ENCODE measurements at places on chromosomes 3 and 15.

GRCh38 chr3:39260957-39261356 lies 18.9 kb downstream of the CX3CR1 start:
- peak; percentile 93 for DNase-seq

GRCh38 chr15:28932361-28932760 lies 46.6 kb downstream of the APBA2 start:
- DNase-seq, result no peak

DNA sequence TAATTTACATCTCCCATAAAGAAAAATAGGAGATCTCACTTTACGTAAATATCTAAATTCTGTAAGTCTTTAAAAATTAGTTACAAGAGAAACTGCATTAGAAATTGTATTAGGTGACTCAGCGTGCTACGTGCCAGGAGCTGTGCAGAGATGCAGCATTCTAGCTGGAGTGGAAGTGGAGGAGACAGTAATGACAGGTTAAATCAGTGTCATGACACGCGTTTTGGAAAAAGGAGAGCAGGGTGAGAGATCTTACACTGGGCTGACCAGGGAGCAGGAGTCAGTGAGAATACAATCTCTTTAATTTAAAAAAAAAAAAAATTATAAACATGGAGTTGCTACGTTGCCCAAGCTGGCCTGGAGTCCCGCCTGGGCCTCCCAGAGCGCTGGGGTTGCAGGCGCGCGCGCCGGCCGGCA lies 635 bp downstream of the TUBGCP5 start:
- peak; percentile 60 for DNase-seq

DNA sequence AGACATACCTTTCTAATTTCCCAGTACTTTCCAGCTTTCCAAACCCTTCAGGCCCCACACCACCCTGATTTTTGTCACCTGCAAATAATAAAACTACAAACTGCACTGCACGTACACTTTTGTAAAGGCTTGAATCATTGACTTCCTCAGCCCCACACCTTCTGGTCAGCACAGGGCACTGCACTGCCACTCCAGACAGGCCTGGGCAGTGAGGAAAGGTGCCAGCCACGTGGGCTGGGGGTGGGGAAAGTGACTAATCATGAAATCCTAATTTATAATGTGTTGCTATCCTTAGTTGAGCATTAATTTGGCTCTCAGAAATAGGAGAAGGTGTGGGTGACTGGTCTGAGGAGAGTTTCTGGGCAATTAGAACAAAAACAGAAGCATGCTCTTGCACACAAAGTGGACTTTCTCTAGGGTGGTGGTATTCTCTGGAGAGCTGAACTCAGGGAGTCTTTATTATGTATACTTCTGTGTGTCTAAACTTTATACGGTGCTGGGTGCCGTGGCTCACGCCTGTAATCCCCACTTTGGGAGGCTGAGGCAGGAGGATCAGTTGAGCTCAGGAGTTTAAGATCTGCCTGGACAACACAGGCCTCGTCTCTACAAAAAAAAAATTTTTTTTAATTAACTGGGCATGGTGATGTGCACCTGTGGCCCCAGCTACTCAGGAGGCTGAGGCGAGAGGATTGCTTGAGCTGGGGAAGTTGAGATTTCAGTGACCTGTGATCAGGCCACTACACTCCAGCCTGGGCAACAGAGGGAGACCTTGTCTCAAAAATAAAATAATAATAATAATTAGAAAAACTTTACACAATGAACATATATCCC lies 58.2 kb upstream of the FLNB start:
- no peak for DNase-seq

DNA sequence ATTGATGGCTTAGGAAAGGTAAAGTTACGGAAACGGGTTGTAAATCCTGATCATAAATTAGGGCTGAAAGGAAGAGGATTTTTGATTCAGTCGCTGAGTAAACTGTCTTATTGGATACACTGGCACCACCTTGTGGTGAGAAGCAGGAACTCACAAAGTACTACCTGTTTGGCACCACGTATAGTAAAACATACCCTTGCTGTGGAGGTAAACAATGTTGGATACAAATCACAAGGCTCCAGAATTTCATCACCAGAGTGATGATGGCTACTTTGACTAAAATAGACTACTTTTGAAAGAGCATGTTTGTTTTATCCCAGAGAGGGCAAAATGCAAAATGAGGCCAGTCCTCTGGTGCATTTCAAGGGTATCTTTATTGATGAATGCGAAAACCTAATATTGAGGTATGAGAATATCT lies 216.9 kb downstream of the IGSF11 start:
- DNase-seq, result peak; percentile 45

DNA sequence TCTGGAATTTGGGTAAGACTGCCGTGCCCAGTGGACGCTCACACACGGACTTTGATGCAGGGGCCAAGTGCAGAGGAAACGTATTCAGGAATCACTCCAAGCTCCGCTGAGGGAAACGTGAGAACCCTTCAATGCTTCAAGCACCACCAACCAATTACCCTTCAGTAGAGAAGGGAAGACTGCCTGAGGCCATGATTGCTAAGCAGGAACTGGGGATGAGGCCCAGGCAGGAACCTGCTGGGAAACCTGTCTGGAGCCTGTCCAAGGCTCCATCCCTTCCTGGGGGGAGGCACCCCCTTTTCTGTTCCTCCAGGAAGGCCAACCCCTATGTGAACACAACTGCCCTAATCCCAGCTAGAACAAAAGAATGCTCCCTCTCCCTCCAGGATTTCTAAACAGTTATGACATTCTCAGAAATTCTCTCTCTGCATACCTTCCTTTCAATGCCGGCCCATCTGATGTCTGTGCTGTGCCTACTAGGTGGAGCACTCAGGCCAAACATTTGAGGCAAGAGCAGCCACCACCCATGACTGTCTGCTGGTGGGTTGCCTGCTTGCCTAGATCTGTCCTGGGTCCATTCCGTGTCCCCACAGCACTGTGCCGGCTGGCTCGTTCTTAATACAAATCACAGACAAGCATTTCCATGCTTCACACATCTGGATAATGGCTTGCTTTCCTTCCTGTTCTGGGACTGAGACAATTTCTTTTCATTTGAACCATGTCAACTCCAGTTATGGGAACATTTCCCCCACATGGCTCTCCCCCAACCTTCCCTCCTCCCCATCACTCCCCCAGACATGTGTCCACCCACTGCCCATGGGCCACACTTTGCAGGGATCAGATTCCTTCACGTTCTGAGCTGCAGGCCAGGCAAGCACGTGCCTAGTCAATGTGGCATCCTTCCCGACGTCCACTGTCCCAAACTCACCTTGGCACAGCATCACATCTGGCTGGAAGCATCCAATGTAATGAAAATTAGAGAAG lies 149.4 kb downstream of the ADAMTS17 start:
- DNase-seq, result no peak

- DNase-seq, result no peak
Observed at GRCh38 chr3:127478922-127479321, 111.6 kb downstream of the TPRA1 start.

DNA sequence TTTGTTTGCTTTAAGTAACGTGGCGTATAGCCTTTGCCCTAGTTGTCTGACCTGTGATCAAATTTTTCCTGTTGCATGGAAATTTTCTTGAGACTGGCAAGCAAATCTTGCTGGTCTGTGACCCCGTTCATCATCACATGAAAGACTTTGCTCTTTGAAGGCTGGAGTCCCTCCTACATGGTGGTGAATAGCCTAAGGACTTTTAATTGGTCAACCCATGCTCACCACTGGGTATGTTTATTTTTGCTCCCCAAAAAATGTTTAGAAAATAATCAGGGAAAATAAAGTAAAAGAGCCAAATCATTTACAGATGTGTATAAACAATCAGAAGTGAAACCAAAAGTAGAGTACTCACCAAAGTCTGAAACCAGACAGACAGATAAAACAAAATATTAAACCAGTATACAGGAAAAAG lies 1075.3 kb upstream of the ALCAM start:
- no peak for DNase-seq

DNA sequence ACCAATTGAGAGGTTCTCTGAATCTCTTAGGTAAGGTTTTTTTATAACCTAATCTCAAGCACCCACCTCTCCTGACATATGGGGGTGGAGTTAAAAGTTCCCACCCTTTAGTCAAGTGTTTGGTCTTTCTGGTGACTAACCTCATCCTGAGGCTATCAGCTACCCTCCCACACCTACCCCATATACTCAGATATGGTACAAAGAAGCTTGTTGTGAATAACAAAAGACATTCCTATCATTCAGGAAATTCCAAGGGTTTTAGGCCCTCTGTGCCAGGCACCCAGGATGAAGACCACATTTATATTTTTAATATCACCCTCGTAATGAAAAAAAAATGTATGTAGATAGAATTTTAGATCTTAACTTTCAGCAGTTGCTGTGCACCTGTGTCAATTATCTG lies 9.0 kb downstream of the CHMP2B start:
- peak; percentile 47 for DNase-seq

GRCh38 chr3:131804565-131805133 lies 230.2 kb downstream of the CPNE4 start:
- peak; percentile 0 for DNase-seq

DNA sequence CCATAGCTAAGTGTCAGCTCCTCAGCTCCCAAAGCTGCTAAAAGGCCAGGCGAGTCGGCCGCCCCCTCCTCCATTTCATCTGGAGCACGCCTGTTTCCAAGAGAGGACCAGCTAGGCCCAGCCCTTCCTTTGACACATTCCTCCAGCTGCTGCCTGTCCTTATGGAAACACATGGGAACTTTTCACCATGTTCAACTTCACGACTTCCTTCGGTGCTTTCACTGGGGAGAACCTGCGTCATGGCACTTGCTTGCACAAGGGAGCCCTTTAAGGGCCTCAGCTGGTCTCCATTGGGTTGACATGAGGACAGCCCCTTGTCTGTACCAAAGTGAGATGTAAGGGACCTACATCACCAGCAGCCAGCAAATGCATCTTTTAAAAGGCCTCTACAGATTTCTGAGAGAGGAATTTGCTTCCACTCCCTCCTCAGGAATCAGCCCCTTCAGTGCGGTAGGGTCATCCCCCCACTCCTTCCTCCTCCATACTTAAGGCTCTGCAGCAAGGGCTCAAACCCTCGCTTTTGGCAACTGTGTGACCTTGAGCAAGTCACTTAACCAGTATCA lies 2.1 kb downstream of the MAGI1 start:
- peak; percentile 35 for DNase-seq

DNA sequence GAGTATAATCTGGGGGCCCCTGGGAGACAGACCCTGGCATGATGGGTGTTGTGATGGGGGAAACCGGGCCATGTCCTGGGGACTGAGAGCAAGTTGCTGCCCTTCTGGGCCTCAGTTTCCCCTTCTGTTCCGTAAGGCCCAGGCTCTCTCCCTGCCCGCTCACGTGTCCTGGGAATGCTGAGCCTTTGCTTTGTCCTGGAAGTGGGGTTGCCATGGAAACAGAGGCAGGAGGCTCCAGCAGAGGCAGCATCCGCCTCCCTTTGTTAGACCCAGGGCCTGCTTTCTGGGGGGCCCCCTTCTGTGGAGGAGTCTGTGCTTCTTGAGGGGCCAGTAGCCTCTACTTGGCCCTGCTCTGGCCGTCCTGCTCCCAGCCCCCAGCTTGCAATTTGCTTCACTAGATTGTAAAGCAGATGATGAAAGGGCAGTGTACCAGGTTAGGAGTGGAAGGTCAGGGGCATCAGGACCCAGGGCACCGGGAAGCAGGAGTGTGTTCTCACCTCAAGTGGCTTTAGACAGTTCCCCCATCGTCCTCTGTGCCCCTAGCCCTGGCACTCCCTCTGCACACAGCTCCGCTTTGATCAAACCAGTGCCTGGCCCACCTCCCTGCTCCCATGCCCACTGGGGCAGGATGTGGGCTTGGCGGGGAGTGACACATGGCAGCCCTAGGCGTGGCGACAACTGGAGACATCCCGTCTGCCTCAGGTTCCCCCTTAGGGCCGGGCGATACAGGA lies 105.6 kb downstream of the FBLN2 start:
- DNase-seq, result no peak

- DNase-seq, result peak; percentile 44
Observed at GRCh38 chr3:23623844-23624243, 181.9 kb upstream of the UBE2E1 start.

- DNase-seq, result peak; percentile 29
Observed at GRCh38 chr3:130894986-130895280, 1.0 kb downstream of the ATP2C1 start.

GRCh38 chr3:24388611-24389010 lies 106.0 kb downstream of the THRB start:
- no peak for DNase-seq

- DNase-seq, result peak; percentile 32
Observed at GRCh38 chr3:77236118-77236517, 196.2 kb downstream of the ROBO2 start.

DNA sequence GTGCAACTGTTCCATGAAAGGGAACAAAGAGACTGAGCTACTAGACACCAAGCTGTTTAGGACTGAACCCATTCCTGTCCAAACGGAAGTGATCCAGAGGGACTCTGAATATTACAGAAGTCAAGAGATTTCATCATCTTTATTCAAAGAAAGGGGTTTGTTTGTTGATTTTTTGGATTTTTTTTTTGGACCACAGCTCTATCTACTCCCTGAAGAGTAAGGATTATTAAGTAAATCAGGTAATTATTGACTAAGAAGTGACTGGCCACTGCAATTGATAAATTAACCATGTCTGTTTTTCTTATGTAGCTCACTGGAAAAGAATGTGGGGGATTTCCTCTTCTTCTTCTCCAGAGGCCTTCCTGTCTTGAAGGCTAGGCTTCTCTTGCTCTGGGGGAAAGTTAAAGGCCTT lies 146.6 kb upstream of the TPM1 start:
- DNase-seq, result peak; percentile 85

DNA sequence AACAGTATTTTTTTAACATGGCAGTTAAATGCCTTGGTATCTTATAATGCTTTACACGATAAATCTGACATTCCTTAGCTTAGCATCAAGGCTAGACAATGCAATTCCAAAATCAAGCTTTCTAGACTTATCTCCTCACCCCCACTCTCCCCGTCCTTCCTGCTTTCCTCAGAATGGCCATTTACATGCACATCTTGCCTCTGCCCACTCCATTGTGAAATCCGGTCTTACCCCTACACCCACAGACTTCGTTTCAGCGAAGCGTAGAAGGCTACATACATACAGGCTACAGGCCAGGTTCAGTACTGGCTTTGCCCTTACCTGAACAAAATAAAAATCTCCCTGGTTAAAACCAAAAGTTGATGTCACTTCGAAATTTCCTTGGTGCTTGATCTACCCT lies 58.6 kb upstream of the SLC12A8 start:
- DNase-seq, result peak; percentile 33

- DNase-seq, result no peak
Observed at GRCh38 chr3:145483992-145484391, 677.0 kb downstream of the PLOD2 start.

GRCh38 chr3:197167549-197167948 lies 130.9 kb downstream of the DLG1 start:
- DNase-seq, result no peak

- no peak for DNase-seq
Observed at GRCh38 chr3:190504354-190505125, 9.3 kb upstream of the IL1RAP start.

All from amniotic epithelial cell (primary cell).